ENCODE measurements at places on chromosomes 6 and 20. TPM values are rescaled to one million over a fixed set of nuclear protein-coding genes. Genes with fewer than 3 reads are reported as not detected.

The BNIP5 gene
- not detected for total RNA-seq

The EFCAB8 gene
- 0.50 TPM for total RNA-seq

The MUCL3 gene
- total RNA-seq, result not detected

The ADGRF5 gene
- 1.1 TPM for total RNA-seq

The OTOR gene
- total RNA-seq, result not detected

The C6orf118 gene
- total RNA-seq, result not detected

The SPTLC3 gene
- 14.7 TPM for total RNA-seq

The HDAC2 gene
- total RNA-seq, result 59.3 TPM

The PDYN gene
- not detected for total RNA-seq

The GMPR gene
- 37.7 TPM for total RNA-seq

The SAMD5 gene
- total RNA-seq, result 0.26 TPM

The ZNF311 gene
- total RNA-seq, result 1.3 TPM

The ENPP3 gene
- 0.40 TPM for total RNA-seq

The NKX2-2 gene
- total RNA-seq, result not detected

The TAP2 gene
- 21.3 TPM for total RNA-seq

The C20orf141 gene
- not detected for total RNA-seq

The MICB gene
- 14.4 TPM for total RNA-seq

The OR2B6 gene
- total RNA-seq, result not detected

The EEF1E1 gene
- total RNA-seq, result 36.3 TPM

The PTGIS gene
- 321 TPM for total RNA-seq

The MTRF1L gene
- total RNA-seq, result 33.3 TPM

The RAET1G gene
- total RNA-seq, result 2.6 TPM

The PPP1R3D gene
- total RNA-seq, result 4.0 TPM

Measured in aortic smooth muscle cell (primary cell).